Activated CD4-positive, alpha-beta T cell treated with anti-CD3 and anti-CD28 coated beads, Interleukin-2, amount 10 ng/mL, durations not matched to agents 7 days and 5 days (primary cell): ENCODE measurements at places on chromosomes 1 and 21.

- DNase-seq, result no peak
Observed at GRCh38 chr1:103056423-103056822, 51.9 kb downstream of the COL11A1 start.

- DNase-seq, result no peak
Observed at GRCh38 chr1:178262120-178262500, 168.2 kb downstream of the RASAL2 start.

DNA sequence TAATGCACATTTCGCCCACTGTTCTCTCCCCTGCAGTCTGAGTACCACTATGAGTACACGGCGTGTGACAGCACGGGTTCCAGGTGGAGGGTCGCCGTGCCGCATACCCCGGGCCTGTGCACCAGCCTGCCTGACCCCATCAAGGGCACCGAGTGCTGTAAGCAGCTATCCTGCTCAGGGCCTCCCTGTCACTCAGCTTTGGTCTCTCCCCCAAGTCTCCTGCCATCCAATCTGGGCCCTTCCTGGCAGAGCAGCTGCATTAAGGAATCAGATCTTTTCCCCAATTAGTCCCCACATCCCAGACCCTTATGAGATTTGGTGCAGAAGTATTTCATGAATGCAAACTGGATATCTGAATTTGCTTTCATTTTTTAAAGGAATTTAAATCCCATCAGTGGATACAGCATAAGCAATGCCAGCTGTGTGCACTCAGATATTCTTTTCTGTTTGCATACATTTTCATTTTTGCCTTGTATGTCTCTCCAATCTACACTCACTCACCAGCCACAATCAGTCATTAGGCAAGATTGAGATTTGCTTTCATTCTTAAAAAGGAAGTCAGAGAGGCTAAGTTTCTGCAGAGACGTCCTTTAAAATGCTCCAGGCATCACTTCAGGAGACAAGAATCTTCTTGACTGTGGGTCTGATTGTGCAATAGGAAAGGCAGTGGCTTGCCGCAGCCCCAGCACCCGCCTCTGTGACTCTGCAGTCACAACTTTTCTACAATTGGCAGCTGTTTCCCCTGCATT lies 48.1 kb downstream of the ELAPOR1 start:
- peak; percentile 70 for DNase-seq

DNA sequence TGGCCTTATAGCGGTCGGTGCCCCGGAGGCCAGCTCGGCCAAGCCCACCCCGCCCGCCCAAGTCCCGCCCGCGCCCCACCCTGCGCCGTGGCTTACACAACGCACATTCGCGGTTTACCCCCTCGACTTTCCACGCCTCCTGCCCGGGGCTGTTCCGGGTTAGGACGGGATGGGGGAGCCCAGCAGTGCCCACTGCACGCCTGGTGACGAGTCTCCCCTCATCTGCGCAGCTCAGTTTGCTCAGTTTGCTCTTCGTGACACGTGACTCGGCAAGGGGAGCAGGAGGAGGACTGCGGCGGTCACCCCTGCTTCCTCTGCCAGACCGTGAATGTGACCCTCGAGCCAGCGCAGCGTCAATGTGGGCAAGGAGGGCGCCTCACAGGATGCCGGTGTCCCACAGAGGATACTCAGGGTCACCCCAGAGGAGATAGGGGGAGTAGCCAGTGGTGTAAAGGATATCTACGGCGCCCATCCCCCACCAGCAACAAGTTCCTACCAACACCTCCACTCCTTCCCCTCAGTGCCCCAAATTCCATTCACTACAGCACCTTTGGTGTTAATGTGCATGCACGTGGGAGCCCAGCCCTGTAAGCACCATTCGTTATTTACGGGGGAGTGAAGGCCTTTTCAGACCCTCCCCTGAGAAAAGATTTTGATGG lies 350 bp upstream of the S100A6 start:
- DNase-seq, result peak; percentile 88

DNA sequence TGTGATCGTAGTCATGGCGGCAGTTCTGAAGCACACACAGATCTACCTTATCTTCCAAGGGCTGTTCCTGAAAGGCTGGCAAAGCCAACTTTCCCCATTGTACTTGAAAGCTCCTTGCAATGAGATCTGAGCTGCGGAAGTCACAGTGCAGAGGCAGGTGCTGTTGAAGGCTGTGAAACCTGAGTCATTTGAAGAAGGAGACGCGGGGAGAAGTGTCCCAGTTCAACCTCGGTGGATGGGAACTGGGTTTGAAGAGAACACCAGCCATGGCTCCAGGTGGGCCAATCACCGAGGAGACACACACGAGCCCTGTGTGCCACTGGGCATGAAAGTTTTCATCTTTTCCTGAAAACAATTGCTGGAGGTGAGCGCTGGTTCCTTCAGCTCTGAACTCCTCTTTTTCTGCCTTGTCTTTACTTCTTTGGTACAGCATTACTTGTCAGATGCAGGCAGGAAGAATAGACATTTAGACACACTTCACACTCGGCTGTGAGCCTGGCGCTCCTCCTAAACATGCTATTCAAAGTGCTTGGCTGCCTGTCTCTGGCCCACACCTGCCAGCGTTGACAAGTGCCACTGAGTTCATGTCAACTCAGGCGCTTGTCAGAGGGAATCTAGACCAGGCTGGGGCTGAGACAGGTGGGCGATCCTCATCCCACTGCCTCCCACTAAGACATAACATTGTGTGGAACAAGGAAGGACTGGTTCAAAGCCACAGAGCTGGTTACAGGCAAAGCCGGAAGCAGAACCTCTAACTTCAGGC lies 25.7 kb upstream of the PDE9A start:
- no peak for DNase-seq

DNA sequence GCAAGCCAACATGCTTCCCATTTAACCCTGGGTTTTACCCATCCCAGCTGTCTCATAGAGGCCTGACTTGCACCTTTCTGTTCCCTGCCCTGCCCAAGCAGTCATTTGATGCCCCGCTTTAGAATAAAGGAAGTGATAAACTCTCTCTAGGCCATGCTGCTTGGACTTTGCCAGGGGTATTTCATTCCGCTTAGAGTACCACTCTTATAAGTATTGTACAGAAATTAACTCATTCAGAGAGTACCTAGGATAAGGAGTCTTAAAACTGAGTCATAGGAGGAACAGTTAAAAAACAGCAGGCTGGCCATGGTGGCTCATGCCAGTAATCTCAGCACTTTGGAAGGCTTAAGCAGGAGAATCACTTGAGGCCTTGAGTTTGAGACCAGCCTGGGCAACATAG lies 21.0 kb upstream of the LYST start:
- no peak for DNase-seq

DNA sequence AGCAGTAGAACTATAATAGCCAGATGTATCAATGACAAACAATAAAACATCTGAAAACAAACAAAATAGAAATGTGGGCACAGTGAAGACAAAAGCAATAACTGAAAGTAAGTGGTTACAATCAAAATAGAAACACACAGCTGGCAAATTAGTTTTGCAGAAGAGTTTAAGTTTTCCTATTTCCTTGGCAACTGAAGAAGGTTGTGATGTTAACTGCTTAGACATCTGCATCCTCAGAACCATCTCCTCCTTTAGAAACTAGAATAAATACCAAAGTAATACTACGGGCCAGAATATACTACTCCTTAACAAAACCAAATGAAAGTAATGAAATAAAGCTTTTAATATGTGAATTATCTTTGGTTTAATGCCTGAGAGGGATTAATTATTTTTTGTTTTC lies 605.5 kb downstream of the LTN1 start:
- no peak for DNase-seq

- DNase-seq, result no peak
Observed at GRCh38 chr21:16533692-16534407, 804.1 kb downstream of the USP25 start.
